ENCODE measurements at places on chromosomes 13 and 19. TPM values are rescaled to one million over a fixed set of nuclear protein-coding genes. Genes with fewer than 3 reads are reported as not detected.

The FUT6 gene
- not detected for total RNA-seq

The TMEM143 gene
- total RNA-seq = 29.4 TPM

The KLK2 gene
- not detected for total RNA-seq

The OLFM4 gene
- not detected for total RNA-seq

The PINLYP gene
- 2.7 TPM for total RNA-seq

The KRTDAP gene
- total RNA-seq = not detected

The ONECUT3 gene
- total RNA-seq = not detected

The ZNF69 gene
- 17.3 TPM for total RNA-seq

The SLITRK6 gene
- not detected for total RNA-seq

Measured in naive thymus-derived CD8-positive, alpha-beta T cell (primary cell).